ENCODE measurements at places on chromosomes 16 and 17.

GRCh38 chr16:77955127-77955526, 67.2 kb upstream of the CLEC3A start:
- DNase-seq: no peak

DNA sequence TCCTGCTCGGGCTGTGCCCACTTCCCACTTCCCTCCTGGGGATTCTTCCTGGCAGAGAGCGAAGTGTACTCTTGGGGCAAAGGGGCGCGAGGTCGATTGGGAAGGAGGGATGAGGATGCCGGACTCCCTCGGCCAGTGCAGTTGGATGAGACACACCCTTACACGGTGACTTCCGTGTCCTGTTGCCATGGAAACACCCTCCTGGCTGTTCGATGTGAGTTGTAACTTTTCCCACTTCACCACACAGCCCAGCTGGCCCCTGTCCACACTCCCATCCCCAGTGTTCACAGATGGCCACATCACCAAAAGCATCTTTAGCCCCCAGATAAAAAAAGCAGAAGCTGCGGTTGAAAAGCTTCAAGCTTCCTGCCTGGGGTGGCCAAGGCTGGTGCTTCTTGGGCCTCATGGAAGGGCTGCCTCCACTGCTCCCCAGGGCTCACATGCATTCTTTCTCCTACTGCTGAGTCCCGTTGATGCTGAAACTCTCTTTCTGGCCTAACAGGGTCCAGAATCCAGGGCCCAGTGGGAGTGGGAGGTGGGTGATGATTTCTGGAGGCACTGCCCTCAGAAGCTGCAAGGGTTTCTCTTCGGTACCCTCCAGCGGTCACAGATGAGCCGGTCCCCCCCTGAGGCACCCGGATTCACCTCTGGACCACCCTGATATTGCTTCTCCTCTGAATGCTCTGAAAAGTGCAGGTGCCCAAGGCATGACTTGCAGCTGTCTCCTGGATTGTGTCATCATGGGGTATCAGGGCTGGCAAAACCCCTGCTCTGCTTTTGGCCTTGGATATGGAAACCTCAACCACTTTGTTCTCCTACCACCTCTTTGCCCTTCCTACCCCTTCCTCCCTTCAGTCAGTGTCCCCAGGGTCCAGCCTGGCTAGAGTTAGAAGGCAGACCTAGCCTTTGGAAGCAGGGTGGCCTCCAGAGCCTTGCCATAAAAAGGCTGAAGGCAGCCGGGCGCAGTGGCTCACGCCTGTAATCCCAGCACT, 2.2 kb upstream of the TRAF4 start:
- peak; percentile 96 for DNase-seq

GRCh38 chr17:55632893-55633292, 89.8 kb downstream of the TMEM100 start:
- no peak for DNase-seq

GRCh38 chr16:2152695-2153506, 2.7 kb upstream of the TRAF7 start:
- peak; percentile 55 for DNase-seq

DNA sequence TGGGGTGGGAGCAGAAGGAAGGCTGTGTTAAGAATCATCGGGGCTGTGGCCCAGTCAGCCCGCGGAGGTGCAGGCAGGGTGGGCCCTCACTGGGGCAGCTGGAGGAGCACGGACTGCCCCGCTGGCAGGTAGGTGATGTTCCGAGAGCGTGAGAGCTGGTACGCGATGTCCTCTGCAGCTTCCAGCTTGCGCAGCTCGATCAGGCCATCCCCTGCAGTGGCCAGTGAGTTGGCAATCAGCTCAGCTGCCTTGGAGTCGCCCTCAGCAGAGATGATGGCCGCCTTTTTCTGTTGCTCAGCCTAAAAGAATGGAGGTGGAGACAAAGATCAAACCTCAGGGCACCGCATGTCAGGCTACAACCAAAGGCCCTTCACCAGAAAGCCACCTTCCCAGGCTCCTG, 9.8 kb downstream of the PHB1 start:
- no peak for DNase-seq

- no peak for DNase-seq
Measured at GRCh38 chr17:80827646-80828643, 163.7 kb upstream of the CHMP6 start.
